Body of pancreas (tissue), 4 donors: ENCODE measurements at places on chromosomes 6 and 20.

DNA sequence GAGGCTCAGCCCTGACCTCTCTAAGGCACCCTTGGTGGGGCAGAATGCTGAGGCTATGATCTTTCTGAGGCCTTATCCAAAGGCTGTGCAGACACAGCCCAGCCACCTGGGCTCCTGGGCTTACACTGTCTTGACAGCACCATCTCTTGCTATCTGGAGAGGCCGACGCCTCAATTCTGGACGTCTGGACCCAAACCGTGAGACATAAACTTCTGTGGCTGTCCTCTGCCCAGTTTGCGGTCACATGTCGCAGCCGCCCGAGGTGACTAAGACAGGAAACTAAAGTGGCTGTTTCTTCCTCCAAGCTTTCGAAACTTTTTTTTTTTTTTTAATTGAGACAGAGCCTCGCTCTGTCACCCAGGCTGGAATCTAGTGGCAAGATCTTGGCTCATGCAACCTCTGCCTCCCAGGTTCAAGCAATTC lies 49.3 kb downstream of the PRR18 start:
- no peak for DNase-seq

DNA sequence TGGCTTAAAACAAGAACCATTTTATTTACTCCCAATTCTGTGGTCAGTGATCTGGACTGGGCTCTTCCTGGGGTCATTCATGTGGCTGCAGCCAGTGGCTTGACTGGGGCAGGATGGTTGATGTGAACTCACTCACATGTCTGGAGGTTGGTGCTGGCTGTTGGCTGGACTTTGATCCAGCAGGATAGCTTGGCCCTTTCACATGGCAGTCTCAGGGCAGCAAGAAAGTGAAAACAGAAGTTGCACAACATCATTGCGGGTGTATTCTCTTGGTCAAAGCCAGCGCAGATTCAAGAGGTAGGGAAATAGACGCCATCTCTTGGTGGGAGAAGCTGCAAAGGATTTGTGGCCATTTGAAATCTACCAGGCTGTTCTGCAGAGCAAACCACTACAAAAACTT lies 77.2 kb downstream of the MDGA1 start:
- DNase-seq = no peak

DNA sequence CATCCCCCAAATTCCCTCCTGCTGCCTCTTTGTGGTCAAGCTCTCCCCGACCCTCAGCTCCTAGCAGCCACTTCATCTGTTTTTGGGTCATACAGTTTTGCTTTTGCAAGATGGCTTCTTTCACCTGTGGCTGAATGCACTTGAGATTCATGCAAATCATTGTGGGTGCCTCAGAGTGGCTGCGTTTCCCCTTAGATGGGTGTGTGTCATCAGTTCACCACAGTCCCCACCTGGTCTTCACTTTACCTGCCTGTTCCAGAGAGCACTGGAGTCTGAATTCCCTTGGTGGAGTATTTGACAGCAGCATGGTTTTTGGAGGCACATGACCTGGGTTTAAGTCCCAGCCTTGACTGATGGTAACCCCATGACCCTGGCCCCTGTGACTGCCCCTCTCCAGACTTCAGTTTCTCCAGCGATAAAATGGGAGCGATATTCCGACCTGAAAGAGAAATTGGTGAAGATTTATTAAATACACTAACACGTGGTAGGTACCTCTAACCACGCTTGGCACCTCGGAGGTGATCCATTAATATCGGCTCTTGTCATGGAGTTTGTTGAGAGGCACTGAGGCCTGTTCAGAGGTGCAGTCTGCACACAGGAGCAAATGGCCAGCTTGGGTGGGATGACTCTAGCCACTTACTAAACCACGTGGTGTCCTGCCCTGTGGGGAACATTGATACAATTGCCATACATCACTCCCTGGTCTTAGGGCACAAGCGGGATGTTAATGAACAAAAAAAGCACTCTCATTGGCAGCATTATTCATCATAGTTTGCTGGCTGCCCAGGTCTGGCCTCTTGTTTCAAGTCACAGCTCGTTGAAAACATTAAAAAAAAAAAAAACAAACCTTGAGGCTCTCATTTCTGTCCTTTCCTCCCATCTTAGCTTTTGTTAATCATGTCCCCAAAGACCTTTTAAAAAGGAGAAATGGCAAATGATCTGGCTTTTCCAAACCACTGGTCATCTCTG lies 167.2 kb upstream of the KCNG1 start:
- no peak for DNase-seq

GRCh38 chr6:136990242-136990578 lies 54.6 kb downstream of the IL20RA start:
- no peak for DNase-seq

DNA sequence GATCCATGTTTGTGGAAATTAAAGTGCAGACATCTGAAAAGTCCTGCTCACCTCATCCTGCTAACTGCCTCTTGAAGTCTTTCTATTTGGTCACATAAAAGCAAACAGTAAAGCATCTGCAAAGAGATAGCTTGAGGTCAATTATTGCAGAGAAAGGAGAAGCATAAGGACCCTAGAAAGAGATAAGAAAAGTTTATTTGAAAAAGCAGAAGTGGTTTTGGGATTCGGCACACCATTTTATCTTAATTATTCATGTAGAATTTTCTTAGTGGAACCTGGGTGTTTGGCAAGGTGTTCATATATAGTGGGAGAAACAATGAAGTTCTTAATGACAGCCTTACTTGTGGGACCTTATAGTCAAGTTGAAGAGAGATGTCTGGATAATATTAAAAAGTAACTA lies 280.8 kb downstream of the CENPW start:
- DNase-seq = no peak

DNA sequence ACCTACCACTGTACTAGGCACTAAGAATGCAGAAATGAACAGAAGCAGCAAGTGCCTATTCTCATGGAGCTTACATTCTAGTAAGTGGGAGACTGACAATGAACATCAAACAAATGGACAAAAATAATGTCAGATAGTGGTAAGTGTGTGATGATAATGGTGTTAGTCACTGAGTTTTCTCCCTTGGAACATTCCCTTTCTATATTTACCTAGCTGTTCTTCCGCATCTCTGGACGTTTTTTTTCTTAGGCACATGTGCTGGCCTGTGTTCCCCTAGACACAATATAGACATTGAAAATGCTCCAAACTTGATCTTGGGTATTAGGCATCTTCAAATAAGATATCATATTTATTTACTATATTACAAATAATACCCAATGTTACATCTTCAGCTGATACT lies 218.1 kb upstream of the GJE1 start:
- no peak for DNase-seq

DNA sequence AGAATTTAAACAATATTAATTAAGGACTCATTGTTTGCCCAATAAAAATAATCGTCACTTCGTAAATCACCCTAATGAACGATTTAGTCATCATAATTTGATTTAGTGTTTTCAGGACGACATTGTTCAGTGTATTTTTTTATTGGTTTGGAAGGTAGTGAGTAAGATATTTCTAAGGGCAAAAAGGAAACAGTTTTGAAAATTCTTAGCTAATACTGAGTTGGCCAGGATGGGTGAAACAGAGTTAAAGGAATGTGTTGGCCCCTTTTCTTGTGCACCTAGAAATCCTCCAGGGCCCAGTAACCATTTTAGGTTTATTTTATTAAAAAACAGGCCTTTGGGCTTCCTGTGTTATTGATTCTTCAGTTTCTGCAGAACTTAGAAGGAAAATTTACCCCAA lies 25.3 kb downstream of the ANKS1A start:
- no peak for DNase-seq

DNA sequence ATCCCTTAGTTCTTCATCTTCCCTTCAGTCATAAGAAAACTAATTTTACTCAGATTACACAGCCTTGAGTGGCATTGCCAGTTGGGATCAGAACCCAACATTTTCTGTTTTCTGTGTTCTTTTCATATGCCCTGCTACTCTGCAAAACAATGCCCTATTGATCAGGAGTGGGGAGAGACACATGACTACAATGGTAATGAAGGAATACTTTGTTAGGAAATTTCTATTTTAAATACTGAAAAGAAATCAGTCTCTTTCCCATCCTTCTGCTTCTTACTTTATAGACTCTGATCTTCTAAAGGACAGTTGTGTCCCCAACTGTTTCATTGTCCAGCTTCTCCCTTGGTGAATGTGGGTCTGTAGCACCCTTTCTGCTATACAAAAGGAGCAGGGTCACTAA lies 5.5 kb upstream of the PKIB start:
- no peak for DNase-seq

GRCh38 chr6:105587349-105588122 lies 184.7 kb upstream of the PREP start:
- no peak for DNase-seq

GRCh38 chr6:72849346-72849745 lies 227.5 kb downstream of the KCNQ5 start:
- no peak for DNase-seq

GRCh38 chr20:48791666-48792071 lies 36.1 kb downstream of the PREX1 start:
- peak; percentile 39 for DNase-seq

GRCh38 chr6:35829306-35829705 lies 24.2 kb downstream of the LHFPL5 start:
- no peak for DNase-seq

DNA sequence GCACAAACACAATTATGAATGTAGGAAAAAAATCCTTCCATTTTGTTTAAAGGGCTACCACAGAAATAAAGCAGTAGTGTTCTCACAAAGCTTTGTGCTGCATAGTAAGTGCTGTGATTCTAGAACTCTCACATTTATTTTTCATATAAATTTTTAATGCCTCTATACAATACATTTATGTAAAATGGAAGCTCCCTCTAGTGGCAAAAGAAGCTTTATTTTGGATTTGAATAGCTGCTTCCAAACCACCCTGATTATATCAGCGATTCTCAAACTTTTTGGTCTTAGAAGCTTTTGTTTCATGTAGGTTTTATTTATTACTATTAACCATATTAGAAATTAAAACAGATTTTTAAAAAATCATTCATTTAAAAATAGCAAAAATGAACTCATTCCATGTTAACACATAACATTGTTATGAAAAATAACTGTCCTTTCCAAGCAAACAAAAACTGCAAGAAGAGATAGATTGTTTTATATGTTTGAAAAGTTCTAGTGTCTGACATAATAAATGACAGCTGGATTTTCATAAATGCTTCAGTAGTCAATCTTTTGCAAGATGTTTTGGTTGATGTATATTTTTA lies 38.4 kb downstream of the HS3ST5 start:
- DNase-seq = no peak

- no peak for DNase-seq
Observed at GRCh38 chr6:156193381-156193780, 583.8 kb upstream of the ARID1B start.

GRCh38 chr6:170345662-170346061 lies 39.1 kb downstream of the FAM120B start:
- DNase-seq = no peak

- no peak for DNase-seq
Observed at GRCh38 chr6:18268066-18268465, 3.7 kb upstream of the DEK start.
